AG10803 (cell line): ENCODE measurements at places on chromosomes 7 and 10.

DNA sequence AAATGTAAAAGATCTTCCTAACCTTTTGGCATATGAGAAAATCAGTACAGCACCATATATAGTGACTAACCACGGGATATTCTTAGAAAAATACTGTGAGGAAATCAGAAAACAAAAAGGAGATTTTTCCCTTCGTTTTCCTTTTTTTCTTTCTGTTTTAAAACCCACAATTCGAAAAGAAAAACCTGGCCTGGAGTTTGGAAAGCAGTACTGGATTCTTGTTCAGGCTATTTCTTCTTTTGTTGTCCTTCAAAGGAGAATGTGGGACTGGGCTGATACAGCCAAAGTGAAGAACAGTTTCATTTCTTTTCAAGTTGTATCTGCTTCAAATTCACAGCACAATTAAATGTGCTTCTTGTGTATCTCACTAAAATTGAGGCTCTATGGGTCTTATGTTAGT, 156.8 kb upstream of the PHYHIPL start:
- DNase-seq = peak; percentile 26

DNA sequence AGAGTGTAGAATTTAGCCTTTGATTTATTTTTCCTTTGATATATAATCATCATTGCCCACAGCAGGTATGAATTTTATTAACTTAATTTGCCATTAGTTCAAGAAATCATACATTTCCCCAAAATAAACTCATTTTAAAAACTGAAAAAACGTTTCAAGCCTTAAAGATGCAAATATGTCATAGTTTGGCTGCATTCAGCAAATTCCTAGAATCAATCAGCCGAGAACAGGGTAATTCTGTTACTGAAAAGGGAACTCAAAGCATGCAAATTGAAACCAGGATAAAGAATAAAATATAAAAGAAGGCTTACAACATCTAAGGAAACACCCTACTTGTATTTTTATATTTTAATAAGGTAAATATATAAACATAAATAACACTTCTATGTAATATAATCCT, 233.8 kb upstream of the PRKCQ start:
- no peak for DNase-seq

GRCh38 chr10:70729763-70730357, 55.3 kb downstream of the TBATA start:
- no peak for DNase-seq

GRCh38 chr10:89343089-89343767, 15.4 kb downstream of the IFIT3 start:
- no peak for DNase-seq

DNA sequence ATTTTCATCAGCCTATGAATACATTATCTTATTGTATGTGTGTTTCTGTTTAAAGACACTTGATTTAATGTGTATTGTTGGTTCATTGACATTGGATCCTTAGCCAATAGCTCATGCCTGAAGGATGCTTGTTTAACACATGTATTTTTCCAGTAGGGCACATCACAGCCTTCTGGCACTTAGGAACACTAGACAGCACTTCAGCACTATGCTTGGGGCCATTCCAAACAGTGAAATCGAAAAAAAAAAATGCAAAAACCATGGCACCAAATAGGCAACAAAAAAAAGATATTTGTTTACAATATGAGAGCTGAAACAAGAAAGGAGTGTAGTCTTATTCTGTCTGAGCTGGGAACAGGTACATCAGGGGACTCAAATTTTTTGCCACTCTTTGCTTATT, 262.8 kb downstream of the SLC25A13 start:
- DNase-seq = no peak

GRCh38 chr7:41630741-41631140, 72.1 kb downstream of the INHBA start:
- no peak for DNase-seq

GRCh38 chr7:87146740-87147386, 5.4 kb upstream of the DMTF1 start:
- DNase-seq = no peak

GRCh38 chr7:33650828-33651227, 254.5 kb upstream of the BMPER start:
- DNase-seq = peak; percentile 82

DNA sequence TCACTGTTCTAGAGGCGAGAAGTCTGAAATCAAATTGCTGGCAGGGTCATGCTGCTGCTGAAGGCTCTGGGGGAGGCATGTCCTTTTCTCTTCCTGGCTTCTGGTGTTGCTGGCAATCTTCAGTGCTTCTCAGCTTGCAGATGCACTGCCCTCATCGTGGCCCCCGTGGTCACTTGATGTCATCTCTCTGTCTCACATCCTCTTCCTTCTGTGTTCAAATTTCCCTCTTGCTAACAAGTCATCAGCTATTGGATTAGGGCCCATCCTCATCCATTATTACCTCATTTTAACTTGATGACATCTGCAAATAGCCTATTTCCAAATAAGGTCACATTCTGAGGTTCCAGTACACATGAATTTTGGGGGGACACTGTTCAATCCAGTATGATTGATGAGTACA, 36.6 kb upstream of the SRGN start:
- peak; percentile 38 for DNase-seq

- peak; percentile 22 for DNase-seq
Measured at GRCh38 chr10:124336186-124336585, 82.5 kb downstream of the OAT start.

DNA sequence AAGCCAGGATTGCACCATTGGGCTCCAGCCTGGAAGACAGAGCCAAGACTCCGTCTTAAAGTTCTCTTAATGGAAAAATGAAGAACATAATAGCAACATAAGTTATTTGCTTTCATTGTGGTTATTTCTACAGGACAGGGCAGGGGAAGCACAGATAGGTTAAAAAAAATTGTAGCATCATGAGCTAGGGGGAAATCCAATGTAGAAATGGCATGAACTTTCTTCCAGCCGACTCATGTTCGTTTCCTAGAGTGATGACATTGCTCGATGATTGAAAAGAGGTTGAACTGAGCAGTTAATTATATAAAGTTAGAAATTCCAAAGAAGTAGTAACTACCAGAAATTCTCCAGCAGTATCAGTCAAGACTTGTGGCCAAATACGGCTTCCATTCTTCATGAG, 64.9 kb downstream of the DAGLB start:
- DNase-seq = peak; percentile 18

- DNase-seq = peak; percentile 35
Measured at GRCh38 chr7:50142425-50143017, 49.5 kb upstream of the ZPBP start.

DNA sequence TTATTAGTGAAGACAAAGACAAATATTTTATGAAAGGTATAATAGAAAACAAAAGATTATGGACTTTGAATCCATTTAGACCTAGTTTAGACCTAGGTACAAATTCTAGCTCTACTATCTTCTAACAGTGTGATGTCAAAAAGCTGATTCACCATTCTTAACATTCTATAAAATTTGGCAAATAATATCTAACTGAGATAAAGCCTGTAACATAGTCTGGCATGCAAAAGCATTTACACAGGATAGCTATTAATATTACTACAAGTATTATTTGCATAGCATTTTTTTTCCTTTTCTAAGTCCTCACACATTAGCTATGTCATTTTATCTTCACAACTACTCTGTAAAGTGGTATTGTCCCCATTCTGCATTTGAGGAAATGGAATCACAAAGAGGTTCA, 179.6 kb upstream of the LRRTM3 start:
- no peak for DNase-seq

GRCh38 chr10:107166403-107166802, 1.9 kb upstream of the SORCS1 start:
- no peak for DNase-seq

- DNase-seq = no peak
Measured at GRCh38 chr10:14583252-14583651, 191.4 kb downstream of the FAM107B start.

DNA sequence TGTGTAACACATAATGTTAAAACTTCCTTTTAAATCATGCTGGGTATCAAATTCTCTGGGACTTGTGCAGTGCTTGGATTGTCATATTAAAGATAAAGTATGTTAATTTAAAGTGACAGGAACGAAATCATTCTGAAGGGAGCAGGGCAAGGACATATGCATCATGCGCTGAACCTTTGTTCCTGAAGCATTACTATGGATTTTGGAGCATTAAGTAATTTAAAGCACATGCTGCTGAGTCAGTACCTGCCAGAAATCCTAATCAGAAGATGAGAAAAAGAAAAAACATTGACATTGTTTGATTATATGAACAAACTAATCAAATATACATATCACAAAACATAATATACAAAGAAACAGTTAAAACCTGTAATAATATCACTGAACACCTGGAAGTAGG, 101.4 kb downstream of the MICU1 start:
- DNase-seq = no peak

GRCh38 chr10:24571870-24572450, 151.7 kb downstream of the ARHGAP21 start:
- DNase-seq = no peak

GRCh38 chr10:104256335-104256961, 1.8 kb downstream of the GSTO1 start:
- DNase-seq = no peak

GRCh38 chr10:86440874-86441843, 74.6 kb upstream of the GRID1 start:
- peak; percentile 67 for DNase-seq

- peak; percentile 72 for DNase-seq
Measured at GRCh38 chr7:134362587-134363483, 46.1 kb upstream of the SLC35B4 start.

DNA sequence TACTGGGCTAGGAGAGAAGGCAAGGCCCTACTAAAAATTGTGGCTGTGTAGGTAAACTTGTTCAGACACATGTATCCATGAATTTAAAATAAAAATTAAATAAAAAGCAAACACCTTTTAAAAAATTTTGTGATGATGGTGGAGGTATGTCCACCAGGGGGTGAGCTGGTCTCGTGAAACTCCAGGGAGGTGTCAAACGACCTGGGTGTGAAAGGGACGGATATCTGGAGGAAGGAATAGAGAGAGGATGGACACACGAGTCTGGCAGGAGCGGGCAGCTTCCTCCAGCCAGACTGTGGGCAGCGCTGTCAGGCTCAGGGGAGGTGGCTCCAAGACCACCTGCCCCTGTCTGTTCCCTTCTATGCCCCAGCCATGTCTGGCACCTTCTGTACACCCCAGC, 34.8 kb upstream of the DMBT1 start:
- DNase-seq = no peak

- peak; percentile 31 for DNase-seq
Measured at GRCh38 chr7:42479816-42480633, 243.0 kb upstream of the GLI3 start.

DNA sequence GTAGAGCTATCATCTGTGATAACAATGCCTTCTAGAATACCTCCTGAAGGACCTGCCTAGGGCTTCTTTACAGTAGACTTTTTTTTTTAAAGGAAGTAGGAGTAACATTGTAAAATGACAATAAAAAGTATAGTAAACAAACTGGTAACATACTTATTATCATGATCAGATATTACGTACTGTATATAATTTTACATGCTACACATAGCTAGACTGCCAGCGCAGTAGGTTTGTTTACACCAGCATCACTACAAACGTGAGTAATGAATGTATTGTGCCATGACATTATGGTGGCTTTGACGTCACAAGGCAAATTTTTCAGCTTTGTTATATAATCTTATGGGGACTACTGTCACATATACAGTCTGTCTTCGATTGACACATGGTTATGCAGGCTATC, 15.4 kb upstream of the ZRANB1 start:
- DNase-seq = no peak

DNA sequence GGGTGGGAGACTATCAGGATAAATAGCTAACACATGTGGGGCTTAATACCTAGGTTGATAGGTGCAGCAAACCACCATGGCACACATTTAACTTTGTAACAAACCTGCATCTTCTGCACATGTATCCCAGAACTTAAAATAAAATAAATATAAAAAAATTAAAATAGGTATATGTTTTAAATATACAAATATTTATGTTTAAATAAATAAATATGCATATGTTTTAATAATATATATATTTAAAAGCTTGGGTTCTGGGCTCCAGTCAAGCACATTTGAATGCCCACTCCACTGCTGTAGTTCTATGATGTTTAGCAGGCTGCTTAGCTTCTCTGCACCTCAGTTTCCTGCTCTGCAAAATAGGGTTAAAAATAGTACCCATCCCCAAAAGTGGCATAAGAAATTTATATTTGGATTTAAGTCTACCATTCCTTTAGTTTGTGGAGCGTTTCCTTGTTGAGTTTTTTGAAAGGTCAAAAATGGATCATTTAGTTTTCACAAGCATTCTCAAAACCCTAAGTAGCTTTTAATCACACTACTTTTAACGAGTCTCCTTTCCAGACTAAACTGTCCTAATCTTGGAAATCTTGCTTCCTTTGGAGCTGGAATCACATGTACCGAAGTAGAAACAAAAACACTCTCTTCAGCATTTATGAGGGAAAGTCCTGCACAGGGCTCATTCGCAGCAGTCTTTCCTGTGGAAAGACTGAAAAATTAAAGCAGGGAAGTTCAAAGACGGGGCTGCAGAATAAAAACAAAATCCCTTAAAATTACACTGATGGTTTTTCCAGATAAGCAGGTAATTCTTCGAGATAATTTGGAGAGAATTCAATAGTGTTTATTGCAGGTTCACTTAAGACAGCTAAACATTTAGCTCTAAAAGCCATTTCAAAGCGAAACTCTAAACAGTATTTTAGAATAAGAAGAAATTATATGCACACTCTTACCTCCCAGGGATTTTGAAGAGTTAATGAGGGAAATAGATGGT, 111.7 kb upstream of the LYZL1 start:
- no peak for DNase-seq

DNA sequence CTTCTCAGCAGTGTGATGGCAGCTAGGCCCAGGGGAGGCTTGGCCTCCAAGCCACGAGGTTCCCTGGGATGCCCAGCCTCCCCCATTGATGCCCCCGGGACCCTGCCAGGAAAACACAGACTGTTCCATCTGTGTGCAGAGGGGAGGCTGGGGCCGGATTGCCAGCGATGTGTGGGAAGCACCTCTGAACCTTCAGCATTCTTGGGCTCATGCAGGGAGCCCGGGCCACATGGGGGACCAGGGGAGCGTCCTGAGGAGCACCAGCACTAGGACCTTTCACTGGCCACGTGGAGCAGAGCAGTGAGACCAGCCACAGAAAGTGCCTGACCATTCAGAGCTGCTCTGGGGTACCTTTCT, 2.6 kb downstream of the IMPDH1 start:
- DNase-seq = no peak

DNA sequence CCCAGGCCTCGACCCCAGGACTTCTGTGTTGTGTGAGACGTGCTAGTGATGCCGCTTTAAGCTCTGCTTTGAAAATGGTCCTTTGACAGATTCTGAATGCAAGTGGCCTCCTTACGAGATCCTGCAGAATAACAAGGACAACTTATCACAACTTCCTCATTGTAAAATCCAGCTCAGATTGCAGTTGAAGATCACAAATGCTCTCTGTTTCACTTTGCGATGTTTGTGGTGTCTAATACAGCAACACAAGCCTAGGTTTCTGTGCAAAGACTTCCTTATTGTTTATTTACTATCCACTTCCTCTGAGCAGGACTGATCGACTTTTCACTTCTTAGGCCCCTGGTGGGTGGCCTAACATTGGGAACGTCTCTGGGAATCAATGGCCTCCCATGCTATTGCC, 31.7 kb upstream of the INSIG1 start:
- DNase-seq = no peak

GRCh38 chr7:87003872-87004798, 55.3 kb downstream of the ELAPOR2 start:
- DNase-seq = no peak
